ENCODE measurements at places on chromosomes 6 and 20.

DNA sequence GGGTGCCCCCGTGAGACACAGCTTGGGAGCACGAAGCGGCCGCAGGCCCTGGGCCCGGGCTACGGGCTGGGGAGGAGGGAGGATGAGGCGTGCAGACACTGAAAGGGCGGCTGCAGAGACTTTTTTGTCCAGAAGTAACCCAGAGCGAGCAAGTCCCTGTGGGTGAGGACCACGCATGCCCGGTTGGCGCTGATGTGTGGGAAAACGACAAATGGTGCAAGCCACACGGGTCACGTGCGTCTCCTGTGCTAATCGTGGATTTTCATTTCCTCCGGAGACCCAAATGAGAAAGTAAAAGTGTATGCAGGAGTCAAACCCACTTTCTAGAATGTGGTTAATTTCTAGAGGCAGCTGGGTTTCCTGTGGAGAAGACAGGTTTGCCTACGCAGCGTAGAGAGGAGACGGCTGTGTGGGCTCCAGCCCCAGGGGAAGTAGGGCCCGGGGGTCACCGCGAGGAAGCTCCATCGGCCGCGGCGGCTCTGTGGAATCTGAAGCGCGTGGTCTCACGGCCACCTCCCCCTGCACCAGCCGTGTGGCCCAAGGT lies 19.0 kb downstream of the DLL1 start:
- DNase-seq: no peak

GRCh38 chr6:134724771-134725340 lies 225.0 kb downstream of the ALDH8A1 start:
- no peak for DNase-seq

DNA sequence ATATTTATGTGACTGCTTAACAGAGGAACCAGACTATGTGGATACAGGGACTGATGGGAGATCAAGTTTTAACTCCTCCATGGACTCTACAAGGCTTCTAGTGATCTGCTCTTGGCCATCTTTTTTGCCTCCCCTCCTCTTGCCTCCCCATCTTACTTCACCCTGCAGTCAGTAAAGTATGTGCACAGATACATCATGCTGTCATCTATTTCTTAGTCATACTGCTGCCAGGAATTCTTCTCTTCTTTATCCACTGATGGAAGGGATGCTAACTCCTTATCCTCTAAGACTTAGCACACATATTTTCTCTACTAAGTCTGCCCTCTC lies 27.6 kb upstream of the FAM83C start:
- no peak for DNase-seq

GRCh38 chr6:86964029-86964579 lies 26.8 kb downstream of the HTR1E start:
- no peak for DNase-seq

- DNase-seq: peak; percentile 67
Measured at GRCh38 chr6:116779573-116780164, 14.2 kb upstream of the FAM162B start.

- DNase-seq: no peak
Measured at GRCh38 chr6:41302638-41303037, 16.2 kb upstream of the TREM1 start.

- no peak for DNase-seq
Measured at GRCh38 chr20:4569092-4569491, 152.6 kb upstream of the PRND start.

- DNase-seq: no peak
Measured at GRCh38 chr20:61948586-61949362, 116.9 kb downstream of the TAF4 start.

DNA sequence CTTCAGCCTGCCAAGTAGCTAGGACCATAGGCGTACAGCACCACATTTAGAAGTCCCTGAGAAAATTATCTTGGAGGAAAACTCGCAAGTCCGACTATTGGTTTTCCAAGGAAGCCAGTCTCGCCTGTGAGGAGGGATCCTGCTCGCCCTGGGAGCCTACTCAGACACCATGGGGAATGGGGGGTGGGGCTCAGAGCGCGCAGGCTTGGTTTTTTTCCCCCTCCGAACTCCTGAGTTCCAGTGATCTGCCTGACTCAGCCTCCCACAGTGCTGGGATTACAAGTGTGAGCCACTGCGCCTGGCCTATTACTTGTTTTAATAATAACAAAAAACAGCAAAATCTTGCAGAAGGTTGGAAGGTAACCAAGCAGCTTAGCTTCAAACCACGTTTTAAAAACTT lies 153.7 kb downstream of the OR2B2 start:
- DNase-seq: no peak

GRCh38 chr6:145485288-145485687 lies 250.0 kb downstream of the EPM2A start:
- DNase-seq: no peak

GRCh38 chr6:148027201-148027600 lies 315.4 kb upstream of the SASH1 start:
- no peak for DNase-seq

GRCh38 chr6:32129297-32130088 lies 595 bp downstream of the FKBPL start:
- no peak for DNase-seq

DNA sequence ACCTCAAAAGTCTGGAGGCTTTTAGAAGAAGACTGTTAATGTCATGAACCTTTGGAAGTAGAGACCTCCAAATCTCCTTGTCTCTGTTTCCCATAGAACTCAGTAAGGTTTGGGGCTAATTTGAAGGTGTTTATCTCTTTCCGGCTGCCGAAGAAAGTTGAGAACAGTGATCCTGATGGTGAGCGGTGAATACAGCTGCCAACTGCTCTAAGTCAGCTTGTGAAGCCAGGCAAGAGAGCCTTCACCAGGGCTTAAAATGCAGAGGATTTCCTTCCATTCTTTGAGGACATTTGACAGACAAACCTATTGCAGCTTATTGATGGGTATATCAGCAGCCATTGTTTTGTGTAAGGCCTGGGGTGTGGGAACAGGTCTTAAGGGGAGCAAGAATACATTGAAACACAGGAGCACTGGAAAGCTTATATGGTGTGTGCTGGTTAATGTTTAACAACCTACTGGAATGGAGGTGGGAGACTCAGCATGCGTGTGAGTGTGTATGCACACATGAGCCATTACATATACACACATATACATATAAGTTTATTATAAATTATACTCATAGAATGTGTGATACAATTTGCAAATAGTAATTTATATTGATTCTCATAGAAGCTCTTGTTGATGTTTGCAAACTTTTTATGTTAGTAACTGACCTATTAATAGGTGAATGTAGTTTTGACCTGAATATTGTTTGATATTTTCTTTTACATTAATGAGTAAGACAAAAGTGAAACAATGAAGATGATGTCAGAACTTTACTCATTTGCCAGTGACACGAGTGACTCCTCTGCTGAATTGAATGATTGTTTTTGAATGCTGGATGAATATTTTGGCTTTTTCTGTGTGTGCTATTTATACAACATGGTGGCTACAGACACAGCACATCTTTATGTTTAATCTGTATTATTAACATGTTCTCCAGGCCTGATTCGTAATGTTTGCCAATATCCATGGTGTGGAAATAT lies 18.1 kb downstream of the PLEKHG1 start:
- no peak for DNase-seq

- DNase-seq: peak; percentile 57
Measured at GRCh38 chr6:150930841-150931240, 65.3 kb downstream of the MTHFD1L start.

DNA sequence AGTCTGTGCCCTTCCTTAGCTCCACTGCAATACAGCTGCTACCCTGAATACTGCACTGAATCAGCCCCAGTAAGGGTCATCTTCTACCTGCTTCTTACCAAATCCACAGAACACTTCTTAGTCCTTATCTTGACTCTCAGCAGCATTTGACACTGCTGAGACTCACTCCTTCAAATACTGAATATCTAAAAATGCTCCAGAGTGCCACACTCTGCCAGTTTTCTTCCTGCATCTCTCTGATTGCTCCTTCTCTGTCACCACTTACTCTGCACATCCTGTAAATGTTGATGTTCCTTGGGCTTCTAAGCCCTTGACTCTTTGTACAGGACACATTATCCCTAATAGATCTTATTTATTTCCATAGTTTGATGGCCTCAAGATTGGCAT lies 19.8 kb downstream of the MAN1A1 start:
- DNase-seq: no peak

GRCh38 chr20:2932498-2932897 lies 59.2 kb downstream of the PTPRA start:
- peak; percentile 14 for DNase-seq

- DNase-seq: no peak
Measured at GRCh38 chr20:50034567-50035180, 51.9 kb downstream of the SNAI1 start.

DNA sequence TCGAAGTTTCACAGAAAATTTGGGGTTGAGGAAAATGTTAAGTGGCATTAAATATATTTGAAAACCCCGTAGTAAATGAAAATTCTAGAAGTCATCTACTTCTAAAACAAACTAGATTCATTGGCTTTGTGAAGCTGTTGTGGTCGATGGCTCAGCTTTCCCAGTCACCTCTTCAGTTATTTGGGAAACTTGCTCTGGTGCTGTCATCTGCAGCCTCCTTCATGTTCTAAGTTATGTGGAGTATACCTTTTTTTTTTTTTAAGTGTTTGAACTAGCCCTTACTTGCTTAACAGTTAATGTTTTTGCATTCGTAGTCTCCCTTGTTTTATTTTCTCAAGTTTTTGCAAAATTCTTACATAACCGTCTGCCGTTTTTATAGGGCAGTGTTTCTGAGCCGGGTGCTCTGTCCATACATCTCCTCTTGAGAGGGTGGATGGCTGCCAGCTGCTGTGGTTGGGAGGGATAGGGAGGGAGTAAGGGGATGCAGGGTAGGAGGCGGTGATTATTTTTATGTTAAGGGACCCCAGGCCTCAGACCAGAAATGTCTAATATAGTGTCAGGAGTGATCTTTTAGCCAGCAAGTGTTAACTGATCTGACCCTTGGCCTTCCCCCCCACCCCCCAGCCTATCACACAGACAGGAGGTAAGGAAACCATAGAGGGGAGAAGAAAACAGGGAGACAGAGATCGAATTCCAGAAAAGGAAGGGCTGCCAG lies 7.1 kb downstream of the RREB1 start:
- peak; percentile 64 for DNase-seq

DNA sequence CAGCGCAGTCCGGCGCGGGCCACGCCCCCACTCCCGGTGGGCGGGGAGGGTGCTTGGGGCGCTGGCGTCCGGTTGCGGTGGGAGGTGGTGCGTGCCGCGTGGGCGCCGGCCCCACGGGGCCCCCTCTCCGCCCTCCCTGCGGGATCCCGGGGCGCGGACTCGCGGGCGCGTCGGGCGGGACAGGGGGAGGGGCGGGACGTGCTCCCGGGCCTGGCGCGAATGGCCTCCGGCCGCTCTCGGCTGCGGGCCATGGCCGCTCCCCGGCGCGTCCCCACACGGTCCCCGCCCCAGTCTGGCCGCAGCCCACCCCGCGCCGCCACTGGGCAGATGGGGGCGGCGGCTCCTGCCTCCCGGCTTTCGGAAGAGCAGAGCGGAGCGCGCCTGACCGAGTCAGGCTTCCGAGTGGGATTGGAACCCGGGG lies 771 bp upstream of the PPP1R3G start:
- no peak for DNase-seq

DNA sequence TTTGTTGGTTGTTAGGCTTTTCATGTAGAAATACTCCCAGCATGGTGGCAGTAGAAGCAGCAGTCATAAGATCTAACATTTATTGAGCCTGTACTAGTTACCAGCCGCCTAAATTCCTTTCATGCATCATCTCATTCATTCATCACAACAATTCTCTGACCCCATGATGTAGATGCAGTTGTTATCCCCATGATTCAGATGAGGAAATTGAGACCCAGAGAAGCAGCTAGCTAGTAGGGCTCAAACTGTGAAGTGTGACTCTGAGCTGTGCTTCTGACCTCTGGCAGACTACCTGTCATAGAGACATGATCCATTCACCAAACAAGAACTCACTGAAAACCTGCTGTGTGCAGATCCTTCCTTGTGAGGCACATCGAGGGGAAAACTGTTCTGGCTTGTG lies 16.9 kb downstream of the RREB1 start:
- peak; percentile 28 for DNase-seq

DNA sequence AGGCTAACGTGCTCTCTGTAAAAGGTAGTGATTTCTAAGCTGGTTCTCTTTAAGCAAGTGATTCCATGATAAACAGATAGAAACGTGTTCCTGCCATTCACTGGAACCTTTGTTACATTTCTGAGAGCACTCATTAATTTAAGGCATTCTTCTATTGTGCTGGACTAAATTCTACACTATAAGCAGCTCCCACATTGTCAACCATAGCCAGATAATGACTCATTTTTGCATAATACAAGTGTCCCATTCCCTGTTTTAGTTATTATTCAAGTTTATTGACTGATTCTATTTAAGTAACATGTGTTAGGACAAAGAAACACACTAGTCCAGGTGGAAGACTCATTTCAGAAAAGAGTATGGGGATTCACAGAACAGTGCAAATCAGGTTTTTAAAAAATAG lies 13.5 kb upstream of the XRN2 start:
- no peak for DNase-seq

GRCh38 chr6:22651731-22652130 lies 82.4 kb downstream of the HDGFL1 start:
- DNase-seq: peak; percentile 77

GRCh38 chr6:50850223-50851048 lies 31.8 kb downstream of the TFAP2B start:
- peak; percentile 54 for DNase-seq

DNA sequence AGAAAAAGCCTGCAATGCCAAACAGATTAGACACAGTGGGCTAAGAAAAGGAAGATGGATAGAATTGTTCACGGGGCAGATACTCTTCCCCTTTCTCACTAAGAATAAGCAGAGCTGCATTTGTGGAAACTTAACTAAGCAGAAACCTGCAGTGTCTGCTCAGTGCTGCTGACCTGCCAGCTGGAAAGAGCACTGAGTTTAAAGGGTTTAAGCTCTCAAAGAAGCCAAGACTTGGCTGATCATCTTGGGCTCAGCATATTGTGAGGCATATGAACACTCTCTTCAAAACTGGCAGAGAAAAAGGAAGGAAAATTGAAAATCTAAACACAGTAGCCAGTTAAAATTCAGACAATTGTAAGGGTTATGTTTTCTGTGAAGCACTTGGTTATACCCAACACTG lies 711.1 kb upstream of the EPHA7 start:
- DNase-seq: peak; percentile 59

DNA sequence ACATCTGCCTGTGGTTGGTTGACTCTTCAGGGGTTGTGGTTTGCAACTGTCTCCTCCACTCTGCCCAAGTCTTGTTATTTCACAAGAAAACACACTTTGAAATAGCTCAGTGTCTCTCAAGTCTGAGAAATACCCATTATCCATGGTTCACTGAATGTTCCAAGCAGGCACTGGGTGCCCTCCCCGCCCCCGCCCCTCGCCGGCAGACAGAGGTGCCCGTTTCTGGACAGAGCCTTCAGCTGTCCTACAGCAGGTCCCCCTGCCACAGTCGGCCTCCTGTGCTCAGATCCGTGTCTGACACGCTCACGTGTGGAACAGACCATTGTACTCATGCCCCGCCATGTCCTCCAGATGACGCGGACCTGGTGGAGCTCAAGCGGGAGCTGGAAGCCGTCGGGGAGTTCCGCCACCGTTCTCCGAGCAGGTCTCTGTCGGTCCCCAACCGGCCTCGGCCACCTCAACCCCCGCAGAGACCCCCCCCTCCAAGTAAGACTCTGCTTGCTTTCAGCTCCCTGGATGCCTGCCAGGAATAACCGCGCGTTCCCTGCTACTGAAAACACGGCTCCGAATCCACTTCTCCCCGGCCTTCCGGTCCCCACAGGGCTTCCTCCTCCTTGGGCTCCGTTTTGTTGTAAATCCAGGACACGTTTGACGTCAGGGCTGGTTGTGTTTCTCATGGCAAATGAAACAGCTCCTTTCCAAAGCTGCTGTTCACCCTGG lies 81.4 kb downstream of the SERAC1 start:
- DNase-seq: peak; percentile 49
